ENCODE measurements at places on chromosomes 7 and 10.

DNA sequence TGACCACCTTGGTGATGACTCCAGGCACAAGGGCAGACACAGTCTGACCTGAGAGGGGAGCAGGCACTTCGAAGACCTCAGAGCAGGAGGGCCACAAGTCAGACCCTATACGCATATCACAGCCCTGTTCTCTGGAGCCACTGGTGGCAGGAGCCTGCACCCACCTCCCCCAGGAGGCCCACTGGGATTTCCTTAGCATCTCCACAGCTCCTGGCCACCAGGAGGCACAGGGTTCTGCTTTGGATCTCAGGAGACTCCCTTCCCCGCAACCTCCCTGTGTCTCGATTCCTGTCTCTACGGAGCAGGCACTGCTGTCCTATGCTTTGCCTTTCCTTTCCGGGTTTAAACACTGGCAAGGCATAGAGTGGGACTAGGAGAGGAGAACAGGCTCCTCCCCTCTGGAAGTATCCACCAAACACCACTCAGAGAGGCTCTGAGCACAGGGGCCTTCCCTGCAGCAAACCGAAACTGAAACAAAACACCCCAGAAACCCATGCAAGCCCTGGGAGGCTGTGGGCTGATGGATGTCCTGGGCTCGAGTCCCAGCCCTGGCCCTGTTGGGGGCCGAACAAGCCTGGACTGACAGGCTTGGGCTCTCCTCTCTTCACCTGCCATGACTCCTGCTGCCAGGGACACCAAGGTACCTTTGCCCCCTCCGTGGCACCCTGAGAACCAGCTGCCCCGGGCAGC, 166.3 kb downstream of the NEURL1 start:
- peak; percentile 92 for DNase-seq

DNA sequence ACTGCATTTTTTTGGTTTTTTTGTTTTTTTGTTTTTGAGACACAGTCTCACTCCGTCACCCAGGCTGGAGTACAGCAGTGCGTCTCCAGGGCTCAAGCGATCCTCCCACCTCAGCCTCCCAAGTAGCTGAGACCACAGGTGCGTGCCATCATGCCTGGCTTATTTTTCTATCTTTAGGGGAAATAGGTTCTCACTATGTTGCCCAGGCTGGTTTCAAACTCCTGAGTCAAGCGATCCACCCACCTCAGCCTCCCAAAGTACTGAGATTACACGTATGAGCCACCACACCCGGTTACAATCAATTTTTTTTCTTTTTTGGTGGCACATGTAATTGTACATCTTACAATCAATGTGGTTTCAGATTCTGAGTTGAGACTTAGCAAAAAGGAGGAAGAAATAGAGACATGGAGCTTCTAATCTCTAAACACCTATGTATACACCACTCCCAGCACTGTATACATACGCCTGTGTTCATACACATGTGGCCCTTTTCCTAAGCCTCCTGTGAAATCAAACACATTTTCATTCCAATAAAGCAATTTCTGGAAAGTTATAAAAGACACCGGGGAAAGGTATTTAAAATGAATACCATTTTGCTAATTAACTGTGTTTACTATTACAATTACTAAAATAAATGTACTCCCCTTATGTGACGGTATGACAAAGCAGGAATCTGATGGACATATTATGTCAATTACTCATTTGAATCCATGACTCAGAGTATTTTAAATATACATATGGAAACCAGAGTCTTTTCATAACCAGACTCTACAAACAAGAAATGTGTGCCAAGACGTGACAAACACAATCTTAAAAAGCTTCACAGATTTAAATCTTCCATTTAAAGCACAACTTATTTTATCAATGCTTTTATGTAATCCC, 40.9 kb downstream of the SMURF1 start:
- DNase-seq: peak; percentile 43

DNA sequence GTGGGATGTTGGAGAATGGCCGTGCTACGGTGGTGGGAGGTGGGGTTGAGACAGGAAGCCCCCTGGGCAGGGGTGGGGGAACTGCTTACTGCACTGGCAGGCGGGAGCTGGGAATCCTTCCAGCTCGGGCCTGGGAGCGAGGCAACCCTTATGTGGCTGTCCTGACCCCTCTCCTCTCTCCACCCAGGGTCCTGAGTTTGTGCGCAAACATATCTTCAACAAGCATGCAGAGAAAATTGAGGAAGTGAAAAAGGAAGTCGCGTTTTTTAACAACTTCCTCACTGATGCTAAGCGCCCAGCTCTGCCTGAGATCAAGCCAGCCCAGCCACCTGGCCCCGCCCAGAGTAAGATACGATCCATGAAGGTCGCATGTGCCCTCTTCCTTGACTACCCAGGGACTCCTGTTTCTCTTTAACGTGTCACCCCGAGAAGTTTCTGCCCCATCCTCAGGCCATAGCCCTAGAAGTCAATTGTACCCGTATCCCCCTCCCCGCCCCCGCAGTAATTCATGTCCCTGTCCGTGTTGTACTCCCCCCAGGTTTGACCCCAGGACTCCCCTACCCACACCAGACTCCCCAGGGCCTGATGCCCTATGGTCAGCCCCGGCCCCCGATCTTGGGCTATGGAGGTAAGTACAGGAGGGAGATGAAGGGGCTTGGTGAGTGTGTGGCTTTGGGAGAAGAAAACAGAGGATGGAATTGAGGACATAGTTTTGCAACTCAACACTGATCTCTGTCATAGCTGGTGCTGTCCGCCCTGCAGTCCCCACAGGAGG, 1.8 kb downstream of the UFSP1 start:
- no peak for DNase-seq

DNA sequence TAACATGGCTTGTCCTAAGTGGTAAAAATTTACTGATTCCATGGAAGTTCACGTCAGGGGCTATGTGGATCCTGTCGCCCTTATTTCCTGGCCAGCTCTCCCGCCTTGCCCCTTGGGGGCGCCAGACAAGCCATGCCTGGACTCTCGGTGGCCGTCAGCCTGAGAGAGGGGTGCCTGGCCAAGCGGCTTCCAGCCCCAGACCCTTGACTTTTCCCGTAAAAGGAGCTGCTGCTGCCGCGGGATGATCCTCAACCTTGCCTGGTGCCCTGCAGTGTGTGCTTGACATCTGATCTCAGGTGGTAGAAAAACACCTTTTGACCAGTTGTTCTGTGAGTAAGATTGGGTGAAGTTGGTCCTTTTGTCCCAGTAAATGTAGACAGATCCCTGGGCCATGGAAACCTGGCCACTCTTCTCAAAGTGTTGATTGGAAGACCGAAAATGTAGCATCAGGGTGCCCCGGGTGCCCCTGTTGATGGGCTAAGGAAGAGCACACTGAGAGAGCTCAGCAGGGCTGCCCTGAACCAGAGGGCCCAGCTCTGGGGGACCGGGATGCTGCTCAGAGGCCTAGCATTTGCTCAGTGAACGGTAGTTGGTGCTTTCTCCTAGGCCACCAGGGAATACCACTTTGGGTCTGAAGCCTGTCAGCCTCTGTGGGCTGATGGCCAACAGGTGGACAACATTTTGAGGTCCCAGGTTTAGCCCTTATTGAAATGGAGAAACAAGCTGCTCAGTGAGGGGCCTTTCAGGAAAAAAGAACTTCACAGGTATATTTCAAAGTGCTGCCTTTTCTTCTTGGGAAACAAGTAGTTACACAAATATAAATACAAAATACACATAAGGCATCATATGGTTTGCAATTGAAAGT, 162.5 kb downstream of the LRMDA start:
- no peak for DNase-seq

DNA sequence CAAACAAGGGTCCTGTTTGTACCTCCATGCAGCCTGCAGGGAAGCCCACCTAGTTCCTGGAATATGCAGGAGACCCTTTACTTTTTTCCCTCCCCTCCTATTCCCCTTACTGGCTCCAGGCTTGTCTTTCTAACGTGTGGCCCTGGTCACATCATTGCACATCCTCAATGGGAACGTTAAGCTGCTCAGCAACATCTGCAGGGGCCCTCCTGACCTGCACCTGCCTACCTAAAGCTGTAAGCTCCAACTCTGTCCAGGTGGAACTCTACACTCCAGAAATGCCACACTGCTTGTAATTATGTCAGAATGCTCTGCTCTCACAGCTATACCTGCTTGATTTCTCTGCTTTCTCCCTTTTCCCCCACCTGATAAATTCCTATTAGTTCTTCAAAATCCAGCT, 72.1 kb downstream of the ARMC3 start:
- DNase-seq: no peak

GRCh38 chr10:14547816-14548215, 217.1 kb upstream of the FRMD4A start:
- DNase-seq: no peak
